Activated naive CD4-positive, alpha-beta T cell treated with anti-CD3 and anti-CD28 coated beads, Interleukin-2, amount 10 ng/mL, durations not matched to agents 7 days and 5 days (primary cell): ENCODE measurements at places on chromosomes 13 and 19.

- no peak overlapping the region for H3K27ac ChIP-seq
- no peaks in the 10 kb centered on the region for H3K4me1 ChIP-seq
- DNase-seq, result no peak
- peak overlapping the region; percentile 27 for H3K4me3 ChIP-seq
Observed at GRCh38 chr19:10681658-10682057, 19.6 kb upstream of the QTRT1 start.

GRCh38 chr13:107712145-107712860, 503.0 kb downstream of the LIG4 start:
- no peaks in the 10 kb centered on the region for H3K27me3 ChIP-seq
- H3K36me3 ChIP-seq, result no peaks in the 10 kb centered on the region
- H3K27ac ChIP-seq, result no peak overlapping the region
- no peak overlapping the region for H3K4me3 ChIP-seq
- DNase-seq, result no peak

- H3K27ac ChIP-seq, result no peak overlapping the region
- peaks cover 17% of the 10 kb centered on the region for H3K4me1 ChIP-seq
- H3K27me3 ChIP-seq, result peaks cover 87% of the 10 kb centered on the region
- H3K36me3 ChIP-seq, result no peaks in the 10 kb centered on the region
Observed at GRCh38 chr19:41783612-41784011, 12.8 kb upstream of the CEACAM3 start.

DNA sequence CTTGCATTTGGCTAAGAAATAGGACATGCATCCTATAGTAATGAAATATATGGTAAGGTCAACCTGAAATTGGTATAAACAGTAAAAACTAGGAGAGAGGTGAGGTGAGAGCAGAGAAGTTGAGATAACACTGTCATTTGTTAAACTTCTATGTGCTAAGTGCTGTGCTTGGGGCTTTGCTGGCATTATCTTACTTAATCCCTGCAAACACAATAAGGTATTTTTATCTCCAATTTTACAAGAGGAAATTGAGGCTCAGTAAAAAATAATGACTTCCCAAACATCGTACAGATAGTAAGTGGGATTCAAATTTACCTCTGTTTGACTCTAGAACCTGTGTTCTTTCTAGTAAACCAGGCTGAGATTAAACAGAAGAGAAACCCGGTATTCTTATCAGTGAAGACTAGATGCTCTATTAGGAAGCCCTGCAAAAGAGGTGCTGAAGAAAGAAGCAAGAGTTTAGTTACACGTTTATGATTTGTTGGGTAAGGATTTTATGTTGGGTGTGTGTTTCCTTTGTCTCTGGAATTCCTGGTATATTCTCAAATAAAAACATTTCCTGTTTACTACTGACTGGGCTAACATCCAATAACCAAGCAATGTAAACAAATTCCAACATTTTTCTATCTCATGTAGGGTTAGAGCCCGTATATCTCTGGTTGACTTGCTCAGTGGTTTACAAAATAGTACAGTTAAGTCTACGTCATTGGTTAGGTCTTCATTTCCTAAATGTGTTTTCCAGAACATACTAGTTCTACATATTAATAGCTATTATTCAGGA, 137.3 kb upstream of the FNDC3A start:
- no peak for DNase-seq
- H3K4me3 ChIP-seq, result no peak overlapping the region
- peaks cover 26% of the 10 kb centered on the region for H3K27me3 ChIP-seq
- H3K27ac ChIP-seq, result no peak overlapping the region
- H3K4me1 ChIP-seq, result no peaks in the 10 kb centered on the region

GRCh38 chr19:10019246-10019645, 6.0 kb downstream of the RDH8 start:
- DNase-seq, result no peak
- no peaks in the 10 kb centered on the region for H3K36me3 ChIP-seq
- H3K4me3 ChIP-seq, result no peak overlapping the region
- H3K27me3 ChIP-seq, result peaks cover 8% of the 10 kb centered on the region
- H3K27ac ChIP-seq, result no peak overlapping the region

DNA sequence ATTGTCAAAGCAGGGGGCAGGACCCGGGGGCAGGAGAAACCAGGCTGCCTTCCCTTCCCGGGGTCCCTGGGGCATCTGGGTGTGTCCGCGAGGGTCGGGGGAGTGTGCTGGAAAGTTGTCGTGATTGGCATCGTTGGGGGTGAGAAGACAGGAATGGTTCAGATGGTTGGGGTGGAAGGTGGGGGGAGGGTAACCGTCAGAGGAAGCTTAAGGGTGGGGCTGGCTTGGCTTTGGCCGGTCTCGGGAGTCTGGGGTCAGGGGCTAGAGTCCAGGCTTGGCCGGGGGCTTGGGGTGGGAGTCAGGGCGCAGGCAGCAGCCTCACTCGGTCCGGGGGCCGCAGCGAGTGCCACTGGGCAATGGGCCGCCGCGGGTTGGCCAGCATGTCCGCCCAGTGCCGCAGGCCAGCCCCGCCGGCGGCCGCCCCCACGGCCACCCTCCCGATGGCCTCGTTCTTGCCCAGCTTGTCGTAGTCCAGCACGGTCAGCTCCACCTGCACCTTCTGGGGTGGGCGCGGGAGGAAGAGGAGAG, 6.8 kb upstream of the DNAAF3 start:
- peaks cover 1% of the 10 kb centered on the region for H3K36me3 ChIP-seq
- no peak overlapping the region for H3K27ac ChIP-seq
- DNase-seq, result no peak
- peaks cover 21% of the 10 kb centered on the region for H3K4me1 ChIP-seq
- peaks cover 100% of the 10 kb centered on the region for H3K27me3 ChIP-seq

DNA sequence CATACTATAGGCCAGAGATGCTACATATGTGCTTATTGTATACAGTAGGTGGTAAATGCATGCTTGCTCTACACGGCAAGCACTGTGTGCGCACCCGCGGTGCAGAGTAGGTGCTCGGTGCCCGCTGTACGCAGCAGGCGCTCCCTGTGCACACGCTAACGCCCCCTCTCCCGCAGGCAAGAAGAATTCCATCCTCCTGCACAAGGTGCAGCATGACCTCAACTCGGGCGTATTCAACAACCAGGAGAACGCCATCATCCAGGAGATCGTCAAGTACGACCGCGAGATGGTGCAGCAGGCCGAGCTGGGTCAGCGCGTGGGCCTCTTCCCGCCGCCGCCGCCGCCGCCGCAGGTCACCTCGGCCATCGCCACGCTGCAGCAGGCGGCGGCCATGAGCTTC, 17.7 kb downstream of the POLRMT start:
- DNase-seq, result no peak
- peaks cover 35% of the 10 kb centered on the region for H3K36me3 ChIP-seq

GRCh38 chr13:30346153-30346788, 38.9 kb upstream of the KATNAL1 start:
- peaks cover 27% of the 10 kb centered on the region for H3K27me3 ChIP-seq
- H3K4me1 ChIP-seq, result peaks cover 33% of the 10 kb centered on the region
- peak; percentile 88 for DNase-seq

- H3K4me3 ChIP-seq, result no peak overlapping the region
- H3K27me3 ChIP-seq, result no peaks in the 10 kb centered on the region
- no peaks in the 10 kb centered on the region for H3K4me1 ChIP-seq
- no peaks in the 10 kb centered on the region for H3K36me3 ChIP-seq
- no peak overlapping the region for H3K27ac ChIP-seq
Observed at GRCh38 chr13:92221916-92222315, 823.5 kb downstream of the GPC5 start.

- H3K4me3 ChIP-seq, result no peak overlapping the region
- H3K36me3 ChIP-seq, result peaks cover 10% of the 10 kb centered on the region
- no peak for DNase-seq
- peak overlapping the region; percentile 75 for H3K27ac ChIP-seq
- no peaks in the 10 kb centered on the region for H3K27me3 ChIP-seq
Observed at GRCh38 chr19:40273469-40274360, 11.4 kb downstream of the AKT2 start.

GRCh38 chr13:70580825-70581224, 472.6 kb upstream of the KLHL1 start:
- H3K36me3 ChIP-seq, result no peaks in the 10 kb centered on the region
- no peaks in the 10 kb centered on the region for H3K4me1 ChIP-seq
- H3K27ac ChIP-seq, result no peak overlapping the region
- DNase-seq, result no peak
- no peak overlapping the region for H3K4me3 ChIP-seq

GRCh38 chr13:95020298-95020987, 280.8 kb downstream of the ABCC4 start:
- no peaks in the 10 kb centered on the region for H3K27me3 ChIP-seq
- no peak for DNase-seq
- H3K4me3 ChIP-seq, result no peak overlapping the region
- H3K4me1 ChIP-seq, result no peaks in the 10 kb centered on the region
- H3K36me3 ChIP-seq, result no peaks in the 10 kb centered on the region

GRCh38 chr19:5166262-5166661, 174.3 kb downstream of the PTPRS start:
- no peaks in the 10 kb centered on the region for H3K4me1 ChIP-seq
- H3K27me3 ChIP-seq, result peaks cover 9% of the 10 kb centered on the region
- no peak for DNase-seq
- no peak overlapping the region for H3K4me3 ChIP-seq
- no peaks in the 10 kb centered on the region for H3K36me3 ChIP-seq

GRCh38 chr13:20151016-20151415, 9.8 kb downstream of the GJA3 start:
- H3K36me3 ChIP-seq, result no peaks in the 10 kb centered on the region
- no peak overlapping the region for H3K4me3 ChIP-seq
- peaks cover 50% of the 10 kb centered on the region for H3K27me3 ChIP-seq

DNA sequence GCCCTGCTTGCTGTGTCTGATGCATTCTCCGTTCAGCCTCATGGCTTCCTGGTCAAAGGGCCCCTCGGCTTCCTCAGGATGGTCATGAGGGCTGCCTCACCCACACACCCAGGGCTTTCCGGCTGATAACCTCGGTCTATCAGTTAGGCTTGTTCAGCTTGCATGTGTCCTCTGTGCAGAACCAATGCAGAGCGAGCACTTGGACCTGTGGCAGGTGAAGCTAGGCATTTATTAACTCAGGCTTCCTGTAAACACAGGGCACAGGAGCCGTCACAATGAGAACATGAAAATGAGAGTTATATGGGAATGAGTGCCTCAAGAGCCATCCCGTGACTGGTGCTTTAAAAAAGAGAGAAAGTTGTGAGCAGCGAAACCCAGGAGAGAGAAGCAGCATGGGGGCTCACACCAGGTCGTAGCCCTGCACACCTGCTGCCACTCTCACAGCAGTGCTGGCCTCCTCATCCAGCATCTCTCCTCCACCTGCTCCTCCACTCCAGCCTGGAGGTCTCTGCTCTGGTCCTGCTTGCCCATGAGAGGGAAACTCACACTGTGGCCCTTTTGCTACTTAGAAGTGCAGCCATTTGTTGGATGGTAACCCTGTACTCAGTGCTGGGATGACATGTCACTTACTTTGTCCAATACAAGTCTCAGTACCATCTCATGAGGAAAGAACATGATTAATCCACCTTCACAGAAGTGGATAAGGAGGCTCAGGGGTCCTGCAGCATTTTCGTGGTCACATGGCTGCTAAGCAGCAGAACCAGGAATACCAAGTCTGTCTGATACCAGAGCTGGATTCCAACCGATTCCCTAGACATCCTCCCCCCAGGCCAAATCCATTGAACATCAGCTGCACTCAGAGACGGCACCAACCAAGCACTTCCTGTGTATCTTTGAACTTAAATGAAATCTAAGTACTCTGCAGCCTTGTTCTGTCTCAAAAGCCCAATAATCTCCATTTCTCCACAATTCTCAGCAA, 50.5 kb upstream of the IRS2 start:
- H3K4me3 ChIP-seq, result no peak overlapping the region
- no peaks in the 10 kb centered on the region for H3K36me3 ChIP-seq
- H3K27me3 ChIP-seq, result peaks cover 21% of the 10 kb centered on the region

- peaks cover 17% of the 10 kb centered on the region for H3K4me1 ChIP-seq
- DNase-seq, result no peak
- H3K27me3 ChIP-seq, result no peaks in the 10 kb centered on the region
- peaks cover 56% of the 10 kb centered on the region for H3K36me3 ChIP-seq
Observed at GRCh38 chr13:49140910-49141611, 79.1 kb upstream of the MLNR start.

DNA sequence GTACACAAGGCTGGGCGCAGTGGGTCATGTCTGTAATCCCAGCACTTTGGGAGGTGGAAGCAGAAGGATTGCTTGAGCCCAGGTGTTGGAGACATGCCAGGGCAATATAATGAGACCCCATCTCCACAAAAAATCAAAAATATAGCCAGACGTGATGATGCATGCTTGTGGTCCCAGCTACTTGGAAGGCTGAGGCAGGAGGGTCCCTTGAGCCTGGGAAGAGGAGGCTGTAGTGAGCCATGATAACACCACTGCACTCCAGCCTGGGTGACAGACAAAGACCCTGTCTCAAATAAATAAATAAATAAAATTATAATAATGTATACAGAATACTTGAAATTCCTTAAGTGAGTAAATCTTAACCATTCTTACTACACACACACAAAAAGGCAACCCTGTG, 127.7 kb downstream of the SPRY2 start:
- no peaks in the 10 kb centered on the region for H3K36me3 ChIP-seq
- DNase-seq, result no peak
- H3K4me1 ChIP-seq, result no peaks in the 10 kb centered on the region
- no peak overlapping the region for H3K27ac ChIP-seq

- H3K27ac ChIP-seq, result no peak overlapping the region
- DNase-seq, result no peak
- H3K4me1 ChIP-seq, result no peaks in the 10 kb centered on the region
- H3K4me3 ChIP-seq, result no peak overlapping the region
- H3K27me3 ChIP-seq, result no peaks in the 10 kb centered on the region
Observed at GRCh38 chr13:61258185-61258584, 157.5 kb downstream of the PCDH20 start.

DNA sequence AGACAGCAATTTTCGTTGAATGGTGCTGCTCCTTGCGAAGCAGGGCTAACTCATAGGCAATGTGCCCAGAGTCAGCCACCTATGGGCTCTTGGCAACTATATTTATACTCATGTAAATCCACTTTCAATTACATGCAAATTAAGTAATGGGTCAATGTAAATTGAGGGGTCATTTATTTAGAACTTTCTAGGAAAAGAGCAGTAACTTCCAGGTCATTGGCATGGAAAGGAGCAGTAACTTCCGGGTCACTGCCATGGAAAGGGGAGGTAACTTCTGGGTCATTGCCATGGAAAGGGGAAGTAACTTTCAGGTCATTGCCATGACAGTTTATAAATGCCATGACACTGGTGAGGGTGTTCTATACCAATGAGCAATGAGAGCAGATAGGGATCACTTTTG, 11.6 kb downstream of the KLK4 start:
- no peak overlapping the region for H3K4me3 ChIP-seq
- DNase-seq, result no peak
- no peaks in the 10 kb centered on the region for H3K4me1 ChIP-seq

DNA sequence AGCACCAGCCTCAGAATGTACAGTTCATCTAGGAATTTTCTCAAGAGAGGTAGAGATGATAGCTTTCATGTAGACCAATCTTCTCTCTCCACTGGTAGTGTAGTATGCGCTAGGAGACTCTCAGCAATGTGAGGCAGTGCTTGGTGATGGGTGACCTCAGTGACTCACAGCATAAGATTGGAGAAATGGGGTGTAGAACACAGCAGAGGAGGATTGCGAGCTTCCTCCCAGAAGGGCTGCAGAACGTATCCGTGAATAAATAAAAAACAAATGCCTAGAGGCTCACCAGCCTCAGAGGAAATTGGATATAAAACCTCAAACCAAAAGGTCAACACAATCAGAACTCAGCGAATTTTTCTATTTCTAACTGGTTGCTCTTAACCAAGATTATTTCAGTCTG, 182.9 kb upstream of the RXFP2 start:
- H3K27me3 ChIP-seq, result no peaks in the 10 kb centered on the region
- H3K36me3 ChIP-seq, result no peaks in the 10 kb centered on the region
- DNase-seq, result no peak
- no peak overlapping the region for H3K4me3 ChIP-seq
